ENCODE measurements at places on chromosomes 1 and 21.

GRCh38 chr1:206930210-206930798 is 8.6 kb upstream of the FCMR start:
- peak; percentile 81 for DNase-seq

DNA sequence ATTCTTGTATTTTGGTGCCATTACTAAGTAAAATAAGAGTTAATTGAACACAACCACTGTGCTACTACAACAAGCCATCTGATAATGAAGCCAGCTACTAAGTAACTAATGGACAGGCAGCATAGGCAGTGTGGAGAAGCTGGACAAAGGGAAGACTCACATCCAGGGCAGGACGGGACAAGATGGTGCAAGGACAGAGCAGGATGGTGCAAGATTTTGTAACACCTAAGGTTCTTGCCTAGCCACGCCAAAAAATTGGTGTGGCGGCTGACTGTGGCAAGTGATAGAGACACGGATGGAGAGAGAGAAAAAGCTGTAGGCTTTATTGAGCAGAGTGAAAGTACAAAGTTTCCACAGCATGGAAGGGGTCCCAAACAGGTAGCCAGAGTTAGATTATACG is 114.0 kb upstream of the VANGL1 start:
- no peak for DNase-seq

GRCh38 chr1:223733898-223734852 is 21.8 kb downstream of the CAPN2 start:
- DNase-seq: no peak

GRCh38 chr1:156814571-156815260 is 1.9 kb downstream of the SH2D2A start:
- DNase-seq: no peak

GRCh38 chr1:235098547-235098946 is 30.1 kb downstream of the TOMM20 start:
- DNase-seq: no peak

- no peak for DNase-seq
Observed at GRCh38 chr1:10440305-10440704, 9.5 kb upstream of the CORT start.
